Left colon (tissue), 2 donors: ENCODE measurements at places on chromosomes 12 and 14. TPM values are rescaled to one million over a fixed set of nuclear protein-coding genes. Genes with fewer than 3 reads are reported as not detected.

- no peak for DNase-seq
These were observed 7.7 kb downstream of the KCNH3 start for GRCh38 chr12:49546481-49546880.

KLC1 gene
- 88.0 TPM for total RNA-seq

DNA sequence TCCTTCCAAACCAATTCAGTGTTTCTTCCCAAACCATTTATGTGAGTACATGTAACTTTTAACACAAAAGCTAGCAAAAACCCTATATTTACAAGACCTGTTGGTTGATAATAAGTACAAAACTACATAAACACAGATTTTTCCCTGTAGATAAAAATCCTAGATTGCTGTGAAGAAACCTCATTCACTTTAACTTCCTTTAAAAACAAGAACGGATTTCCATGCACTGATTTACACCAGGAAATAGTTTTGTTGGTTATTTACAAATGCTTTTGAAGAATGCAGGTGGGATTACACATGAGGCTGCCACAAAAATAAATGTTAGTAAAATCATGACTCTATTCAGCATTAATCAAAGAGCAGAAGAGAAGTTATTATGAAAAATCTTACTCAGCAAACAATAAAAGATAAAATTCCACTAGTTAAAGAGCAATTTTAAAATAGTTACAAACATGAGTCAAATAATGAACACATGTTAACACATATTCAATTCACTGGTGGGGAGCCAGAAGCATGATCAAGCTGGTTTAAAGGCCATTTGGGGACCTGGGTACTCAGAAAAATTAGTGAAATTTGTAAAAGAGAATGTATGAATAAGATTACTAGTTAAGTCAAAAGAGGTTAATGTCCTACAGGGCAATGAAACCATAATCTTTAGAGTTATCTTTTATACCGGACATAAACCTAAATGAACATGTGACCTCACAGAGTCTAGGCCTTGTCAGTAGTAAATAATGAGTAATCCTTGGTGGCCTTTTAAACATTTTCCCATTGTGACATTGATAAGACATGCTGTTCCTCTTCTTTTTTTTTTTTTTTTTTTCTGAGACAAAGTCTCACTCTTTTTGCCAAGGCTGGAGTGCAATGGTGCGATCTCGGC lies 79.9 kb downstream of the PHLDA1 start:
- DNase-seq: no peak

SYT1 gene
- 0.92 TPM for total RNA-seq

GRCh38 chr12:83527810-83528209 lies 841.1 kb downstream of the TMTC2 start:
- DNase-seq: no peak

DNA sequence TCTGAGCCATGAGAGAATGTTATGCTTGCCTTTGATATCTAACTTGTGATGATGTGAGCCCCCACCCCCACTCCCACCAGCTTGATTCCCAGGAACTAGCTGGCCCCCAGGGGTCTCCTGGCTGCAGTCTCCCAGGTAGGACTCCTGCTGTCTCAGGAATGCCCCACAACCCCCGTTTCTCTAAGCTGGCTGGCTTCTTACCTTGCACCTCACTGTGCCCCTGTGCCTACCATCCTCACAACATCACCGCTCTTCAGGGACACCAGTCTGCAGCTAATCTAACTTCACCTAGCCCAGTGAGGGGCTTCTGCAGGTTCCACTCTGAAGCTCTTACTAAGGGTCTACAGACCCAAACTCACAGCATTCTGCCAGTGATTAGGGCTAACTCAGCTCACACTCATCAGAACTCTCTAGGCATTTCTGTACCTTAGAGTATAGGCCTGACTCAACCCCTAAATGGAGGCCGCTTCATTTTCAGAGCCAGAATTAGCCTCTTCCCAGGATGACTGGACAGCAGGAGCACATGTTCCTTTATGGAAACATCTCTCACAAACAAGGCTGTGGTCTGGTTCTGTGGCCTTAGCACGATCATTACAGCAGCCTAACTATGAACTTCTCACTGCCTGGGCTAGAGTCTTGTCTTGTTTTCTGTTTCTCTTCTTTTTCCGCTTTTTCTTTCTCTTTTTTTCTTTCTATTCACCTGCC lies 72.8 kb upstream of the IFNG-AS1 start:
- no peak for DNase-seq

C12orf54 gene
- not detected for total RNA-seq

DNA sequence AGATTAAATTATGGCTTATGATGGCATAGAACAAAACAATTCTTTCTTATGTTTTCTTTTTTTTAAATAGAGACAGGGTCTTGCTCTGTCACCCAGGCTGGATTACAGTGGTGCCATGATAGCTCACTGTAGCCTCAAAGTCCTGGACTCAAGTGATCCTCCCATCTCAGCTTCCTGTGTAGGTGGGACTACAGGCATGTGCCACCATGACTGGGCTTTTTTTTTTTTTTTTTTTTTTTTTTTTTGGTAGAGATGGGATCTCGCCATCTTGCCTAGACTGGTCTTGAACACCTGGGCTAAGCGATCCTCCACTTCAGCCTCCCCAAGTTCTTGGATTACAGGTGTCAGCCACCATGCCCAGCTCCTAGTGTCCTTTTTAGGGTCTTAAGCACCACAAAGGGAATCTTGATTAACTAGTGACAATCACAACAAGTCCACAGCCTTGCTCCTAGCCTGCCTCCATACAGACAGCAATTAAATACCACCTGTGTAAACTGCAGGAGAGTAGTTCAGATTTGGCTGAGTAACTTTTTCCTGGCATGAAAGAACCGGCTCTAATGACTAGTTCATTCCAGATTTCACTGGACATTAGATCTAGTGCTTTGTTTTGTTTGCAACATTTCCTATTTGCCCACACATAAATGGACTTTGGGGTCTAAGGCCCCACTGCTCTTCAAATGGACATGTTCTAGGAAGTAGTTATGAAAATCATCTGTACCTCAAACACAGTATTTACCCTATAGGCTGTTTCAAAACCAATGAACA lies 61.6 kb downstream of the SH2B3 start:
- DNase-seq: no peak

DNA sequence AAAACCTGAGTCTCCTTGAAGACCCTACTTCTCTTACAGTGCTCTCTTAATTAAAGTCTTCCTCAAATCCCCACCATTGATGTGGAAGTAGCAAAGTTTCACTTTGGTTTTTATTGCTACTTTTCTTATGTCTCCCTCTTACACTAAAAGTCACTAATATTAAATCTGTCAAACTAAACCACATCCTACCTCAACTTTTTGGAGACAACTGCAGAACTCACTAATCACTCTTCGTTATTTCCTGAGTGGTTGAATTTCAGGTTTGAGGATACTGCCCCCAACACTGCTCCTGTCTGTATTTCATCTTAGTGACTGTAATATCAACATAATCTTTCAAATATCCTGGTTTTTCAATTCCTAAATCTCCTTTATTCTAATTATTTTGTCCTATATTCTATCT lies 213.0 kb upstream of the PDE3A start:
- DNase-seq: no peak

DNA sequence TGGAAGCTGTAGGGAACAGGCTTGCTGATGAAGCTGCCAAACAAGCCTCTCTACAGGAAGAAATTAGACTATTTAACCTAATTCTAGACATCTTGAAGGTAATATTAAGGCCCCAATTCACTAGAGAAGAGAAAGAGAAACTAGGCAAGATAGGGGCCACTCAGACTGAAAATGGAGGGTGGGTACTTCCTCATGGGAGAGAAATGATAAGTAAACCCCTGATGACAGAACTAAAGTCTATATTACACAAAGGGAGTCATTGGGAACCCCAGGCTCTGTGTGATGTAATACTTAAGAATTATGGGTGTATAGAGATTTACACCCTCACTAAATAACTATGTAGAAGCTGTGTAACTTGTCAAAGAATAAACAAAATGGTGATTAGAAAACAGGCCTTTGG lies 64.3 kb downstream of the APOBEC1 start:
- no peak for DNase-seq

SRRM4 gene
- not detected for total RNA-seq

DNA sequence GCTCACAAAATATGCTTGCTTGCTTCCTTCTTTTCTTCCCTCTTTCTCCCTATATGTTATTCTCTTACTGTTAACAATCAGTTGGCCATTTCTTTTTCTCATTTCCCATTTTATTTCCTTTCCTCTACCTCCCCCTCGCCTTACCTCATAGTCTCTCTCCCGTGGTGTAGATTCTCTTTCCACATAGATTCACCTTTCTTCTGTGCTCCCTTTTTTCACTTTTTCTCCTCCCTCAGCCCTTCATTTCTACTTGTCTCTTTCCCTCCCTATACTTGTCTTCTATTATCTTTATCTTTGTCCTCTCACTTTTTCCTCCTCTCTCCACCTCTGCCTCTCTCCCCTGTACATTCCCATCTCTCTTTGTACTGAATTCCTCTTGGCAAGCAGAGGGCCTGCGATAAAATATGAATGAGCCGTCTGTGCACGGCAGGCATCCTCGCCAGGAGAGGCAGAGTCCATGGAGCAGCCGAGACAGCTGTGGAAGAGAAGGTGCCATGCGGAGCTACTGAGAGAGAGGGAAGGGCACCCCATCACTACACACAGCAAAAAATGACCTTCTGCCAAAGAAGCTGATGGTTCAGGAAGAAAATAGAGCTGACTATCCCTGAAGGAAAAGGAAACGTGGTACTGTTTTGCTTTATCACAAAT lies 12.1 kb downstream of the C14orf93 start:
- no peak for DNase-seq

DNA sequence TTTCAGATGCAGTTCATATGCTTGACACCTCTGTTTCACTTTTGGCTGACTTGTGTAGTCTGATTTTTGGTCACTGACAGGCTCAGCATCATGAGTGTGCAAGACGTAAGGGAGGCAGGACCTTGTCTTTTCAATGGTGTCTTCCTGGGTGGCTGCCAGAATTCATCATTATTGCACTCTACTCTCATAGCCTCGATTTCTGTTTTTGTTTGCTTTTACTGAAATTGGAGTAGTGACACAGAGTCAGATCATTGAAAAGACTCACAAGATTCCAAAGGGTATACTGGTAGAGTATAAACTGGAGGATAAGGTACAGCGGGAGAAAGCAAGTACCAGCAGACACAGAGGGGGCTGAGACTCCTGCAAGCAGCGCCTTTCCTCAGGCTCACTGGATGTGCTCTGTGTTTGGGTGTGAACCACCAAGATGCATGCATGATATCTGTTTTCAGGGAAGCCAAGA lies 126.3 kb upstream of the FGD4 start:
- DNase-seq: no peak

GRCh38 chr12:100254876-100255275 lies 12.0 kb downstream of the DEPDC4 start:
- DNase-seq: no peak

DNA sequence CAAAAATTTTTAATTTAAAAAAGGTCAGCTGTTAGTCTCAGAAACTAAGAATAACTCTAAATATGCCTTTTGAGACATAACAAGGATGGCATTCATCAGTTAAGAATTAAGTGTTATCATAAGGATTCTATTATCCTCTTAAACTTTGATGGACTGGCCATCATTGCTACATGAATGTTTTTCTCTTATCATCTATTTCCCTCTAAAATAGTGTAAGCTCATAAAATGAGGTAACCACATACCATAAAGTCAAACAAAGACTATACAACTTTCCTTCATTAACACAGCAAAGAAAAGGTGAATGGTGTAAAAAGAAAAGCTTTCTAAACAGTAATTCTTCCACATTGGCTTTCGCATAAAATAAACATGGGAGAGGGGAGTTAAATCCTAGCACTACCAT lies 41.1 kb downstream of the TMTC1 start:
- no peak for DNase-seq

C14orf132 gene
- total RNA-seq: 6.7 TPM

- DNase-seq: no peak
These were observed 316.0 kb downstream of the CCDC91 start for GRCh38 chr12:28506271-28506670.

- no peak for DNase-seq
These were observed 178.1 kb upstream of the NOVA1 start for GRCh38 chr14:26775765-26776563.

GRCh38 chr12:100860611-100861010 lies 66.0 kb downstream of the ANO4 start:
- no peak for DNase-seq

GRCh38 chr12:20040831-20041230 lies 327.5 kb upstream of the PDE3A start:
- no peak for DNase-seq

FOXM1 gene
- 19.8 TPM for total RNA-seq

GRCh38 chr12:110762891-110763290 lies 20.2 kb upstream of the PPP1CC start:
- no peak for DNase-seq

DNA sequence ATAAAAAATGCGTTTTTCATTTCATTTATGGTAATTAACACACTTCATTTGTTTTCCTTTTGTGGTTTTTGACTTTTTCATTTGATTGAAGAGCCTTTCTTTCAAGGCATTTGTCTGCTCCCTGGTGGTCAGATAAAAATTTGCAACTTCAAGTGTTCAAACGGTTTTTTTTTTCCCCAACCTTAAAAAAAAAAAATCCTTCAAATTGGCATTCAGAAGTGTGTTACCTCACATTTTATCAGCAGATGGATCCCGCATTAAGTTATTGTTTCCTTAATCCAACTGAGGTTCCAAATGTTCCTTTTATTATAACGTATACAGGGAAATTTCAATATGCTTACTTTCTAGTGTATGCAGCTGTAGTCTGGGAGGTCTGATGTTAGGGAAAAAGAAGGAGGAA lies 47.2 kb downstream of the MYF5 start:
- no peak for DNase-seq

DNA sequence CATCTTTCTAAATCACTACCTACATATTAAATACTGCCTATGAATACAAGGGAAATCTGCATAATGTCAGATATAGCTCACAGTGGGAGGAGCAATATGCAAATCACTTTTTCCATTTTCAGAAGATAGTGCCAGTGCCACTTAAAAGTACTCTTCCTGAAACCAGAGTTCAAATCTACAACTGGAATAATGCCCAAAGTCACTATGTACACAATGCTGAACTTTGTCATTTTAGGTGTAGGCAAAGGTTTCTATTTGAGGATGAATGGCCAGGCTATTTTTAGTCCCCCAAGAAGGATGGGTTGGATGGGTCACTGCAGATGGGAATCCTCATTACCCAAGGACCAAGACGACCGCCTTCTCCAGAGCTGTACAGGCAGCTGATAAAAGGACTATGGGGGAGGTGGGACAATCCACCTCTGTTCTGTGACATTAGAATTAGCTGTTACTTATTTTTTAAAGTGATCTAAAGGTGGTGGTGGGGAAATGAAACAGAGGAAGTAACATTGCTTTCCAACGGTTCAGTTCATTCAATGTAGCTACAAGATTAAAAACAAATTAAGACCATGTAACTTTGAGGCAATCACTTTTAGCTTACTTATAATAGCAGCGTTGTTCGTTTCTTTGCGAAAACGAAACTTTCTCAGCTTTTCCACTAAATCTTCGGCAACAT lies 5.6 kb downstream of the GMFB start:
- no peak for DNase-seq
